Activated T-cell treated with anti-CD3 and anti-CD28 coated beads for 1 hour (primary cell): ENCODE measurements at places on chromosomes 1 and 21.

GRCh38 chr1:205379056-205379455 is 22.3 kb upstream of the KLHDC8A start:
- no peak for DNase-seq

DNA sequence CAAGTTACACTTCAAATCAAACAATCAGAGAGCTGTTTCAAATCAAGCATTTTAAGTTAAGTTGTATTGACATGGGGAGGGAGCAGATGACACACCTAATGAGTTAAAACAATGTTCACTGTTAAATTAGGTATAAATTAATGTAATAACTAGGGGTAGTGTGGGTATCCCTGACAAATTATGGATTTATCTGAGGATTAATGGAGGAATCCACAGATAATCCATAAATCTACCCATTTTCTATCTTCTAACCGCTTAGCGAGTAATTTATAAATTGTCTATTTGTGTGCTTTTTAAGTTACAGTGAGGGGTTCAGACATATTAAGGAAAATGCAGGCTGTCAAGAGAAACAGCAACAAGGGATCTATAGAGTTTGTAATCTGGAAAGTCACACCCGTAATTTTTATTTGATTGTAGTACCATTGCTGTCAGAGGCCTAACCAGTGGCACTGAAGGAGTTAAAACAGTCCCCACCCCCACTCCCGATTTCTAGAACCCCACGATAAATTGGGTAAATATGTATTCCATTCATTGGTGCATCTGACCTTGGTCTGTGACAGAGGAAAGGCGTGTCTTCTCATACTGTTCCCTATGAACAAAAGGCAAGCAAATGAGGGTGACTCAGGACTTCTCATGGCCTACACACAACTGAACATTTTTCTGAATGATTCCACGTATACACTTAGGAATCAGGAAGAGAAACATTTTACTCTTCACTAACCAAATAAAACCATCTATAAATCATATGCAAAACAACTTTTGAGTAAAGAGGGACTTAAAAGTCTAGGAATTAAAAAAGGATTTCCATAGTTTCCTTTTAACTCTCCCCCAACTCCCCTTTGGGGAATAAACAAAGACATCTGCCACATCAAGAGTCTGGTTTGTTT is 7.4 kb downstream of the IRF2BP2 start:
- DNase-seq = no peak

GRCh38 chr1:4847711-4848110 is 193.3 kb downstream of the AJAP1 start:
- no peak for DNase-seq

- DNase-seq = no peak
These were observed 57.7 kb upstream of the SELENON start for GRCh38 chr1:25742316-25742715.
